Spinal cord (tissue), 10 donors: ENCODE measurements at places on chromosomes 12 and 14.

GRCh38 chr14:32104803-32105202, 27.7 kb downstream of the ARHGAP5 start:
- DNase-seq: no peak

GRCh38 chr12:93430280-93430679, 11.5 kb downstream of the UBE2N start:
- no peak for DNase-seq

- DNase-seq: no peak
Measured at GRCh38 chr14:67705211-67705610, 3.5 kb downstream of the RDH12 start.

- no peak for DNase-seq
Measured at GRCh38 chr14:63781686-63782085, 53.8 kb upstream of the SGPP1 start.

DNA sequence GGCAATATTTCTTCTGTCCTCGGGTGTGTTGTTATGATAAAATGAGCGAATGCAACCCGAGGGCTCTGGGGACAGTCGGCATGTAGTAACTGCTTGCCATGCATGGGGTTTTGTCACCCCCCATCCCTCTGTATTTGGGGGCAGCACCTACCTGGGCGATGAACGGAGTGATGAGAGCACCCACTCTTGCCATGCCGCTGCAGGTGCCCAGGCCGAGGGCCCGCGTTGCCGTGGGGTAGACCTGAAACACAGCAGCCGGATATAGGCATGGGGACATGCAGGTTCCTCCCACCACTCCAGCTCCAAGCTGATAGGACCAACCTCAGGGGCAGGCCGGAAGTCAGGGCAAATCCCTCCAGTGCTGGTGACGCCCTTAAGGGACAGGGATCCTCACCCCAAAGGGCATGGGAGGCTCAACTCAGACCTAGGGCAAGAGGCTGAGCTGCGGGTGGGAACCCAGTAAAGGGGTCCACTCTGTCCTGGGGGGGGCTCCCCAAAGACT, 35.8 kb downstream of the DAO start:
- no peak for DNase-seq

GRCh38 chr12:9619411-9620179, 11.9 kb upstream of the KLRB1 start:
- DNase-seq: no peak

DNA sequence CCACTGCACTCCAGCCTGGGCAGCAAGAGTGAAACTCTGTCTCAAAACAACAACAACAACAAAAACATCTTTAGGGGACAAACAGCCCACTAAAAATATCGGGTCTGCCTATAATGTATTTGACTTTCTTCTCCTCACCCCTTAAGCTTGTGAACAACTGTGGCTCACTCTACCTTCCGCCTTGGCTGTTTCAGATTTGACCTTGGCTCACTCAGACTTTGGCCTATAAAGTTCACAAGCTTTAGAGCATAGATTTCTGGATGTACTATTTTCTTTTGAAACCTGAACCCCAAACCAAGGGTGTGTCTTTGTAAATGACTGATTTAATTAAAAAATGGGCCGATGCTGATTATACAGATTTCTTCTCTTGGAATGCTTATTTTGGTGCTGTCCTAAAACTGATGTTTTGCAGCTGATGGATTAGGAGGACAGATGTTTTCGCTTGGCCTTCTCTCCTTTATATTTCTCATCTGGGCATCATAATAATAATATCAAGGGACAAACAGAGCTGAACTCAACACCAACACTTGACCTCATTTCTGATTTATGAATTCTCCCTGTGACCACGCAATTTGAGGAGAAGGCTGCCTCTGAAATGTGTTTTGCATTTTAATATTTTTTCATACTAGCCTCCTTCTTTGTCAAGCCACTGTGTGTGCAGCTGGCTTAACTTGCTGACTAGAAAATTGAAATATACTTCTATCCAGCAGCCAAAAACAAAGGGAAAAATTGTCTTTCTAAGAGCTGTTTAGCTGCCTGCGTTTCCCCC, 40.2 kb upstream of the RASSF3 start:
- DNase-seq: no peak

DNA sequence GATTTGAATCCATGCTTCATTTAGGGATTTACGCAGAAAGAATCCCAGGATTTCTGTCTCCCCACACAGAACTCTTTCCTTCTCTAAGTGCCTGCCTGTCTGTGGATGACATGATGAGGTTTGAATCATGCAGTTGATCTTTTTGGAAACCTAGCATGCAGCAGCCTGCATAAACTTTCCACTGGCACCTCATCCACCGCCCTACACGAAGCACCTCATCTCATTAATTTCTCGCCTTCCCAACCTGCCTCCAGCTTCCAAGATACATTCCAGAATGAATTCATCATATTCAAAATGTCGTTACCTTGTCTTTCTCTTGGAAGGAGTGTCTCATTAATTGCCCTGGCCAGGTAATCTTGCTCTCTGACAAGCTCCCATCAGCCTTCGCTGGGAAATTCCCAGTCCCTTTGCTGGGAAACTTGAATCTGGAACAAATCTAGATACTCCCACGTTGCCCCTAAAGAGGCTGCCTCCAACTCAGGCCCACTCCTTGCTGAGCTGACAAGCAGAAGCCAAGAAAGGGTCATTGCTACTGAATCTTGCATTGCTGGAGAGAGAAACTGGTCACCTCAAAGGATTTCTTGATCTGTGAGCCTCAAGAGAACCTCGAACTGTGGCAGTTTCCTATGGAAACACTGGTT, 48.2 kb downstream of the SERPINA3 start:
- DNase-seq: no peak
